CD4-positive, alpha-beta T cell treated with Interleukin-6 at 100 ng/mL for 8 hours (primary cell): ENCODE measurements at places on chromosomes 6 and 20.

GRCh38 chr20:63099456-63100173 is 92.9 kb upstream of the BHLHE23 start:
- no peak for DNase-seq

- DNase-seq: no peak
Observed at GRCh38 chr20:43895235-43895634, 19.4 kb upstream of the TOX2 start.

DNA sequence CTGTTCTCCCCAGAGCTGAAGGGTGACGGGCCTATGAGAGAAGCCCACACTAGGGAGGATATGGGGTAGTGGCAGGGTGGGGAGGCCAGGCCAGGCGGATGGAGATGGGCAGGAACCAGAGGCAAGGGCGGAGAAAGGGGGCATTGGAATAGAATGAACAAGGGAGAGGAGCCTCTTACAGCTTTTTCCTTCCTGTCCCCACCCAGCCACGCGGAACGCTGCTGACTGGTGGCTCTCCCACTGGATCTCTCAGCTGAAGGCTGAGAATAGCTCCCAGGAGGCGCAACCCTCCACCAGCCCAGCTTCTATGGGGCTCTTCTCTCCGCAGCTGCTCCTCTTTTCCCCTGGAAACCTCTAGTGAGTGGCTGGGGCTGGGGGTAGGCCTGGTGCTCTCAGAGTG is 10.8 kb downstream of the DLK2 start:
- no peak for DNase-seq

GRCh38 chr6:12484519-12484918 is 194.4 kb downstream of the EDN1 start:
- DNase-seq: no peak

DNA sequence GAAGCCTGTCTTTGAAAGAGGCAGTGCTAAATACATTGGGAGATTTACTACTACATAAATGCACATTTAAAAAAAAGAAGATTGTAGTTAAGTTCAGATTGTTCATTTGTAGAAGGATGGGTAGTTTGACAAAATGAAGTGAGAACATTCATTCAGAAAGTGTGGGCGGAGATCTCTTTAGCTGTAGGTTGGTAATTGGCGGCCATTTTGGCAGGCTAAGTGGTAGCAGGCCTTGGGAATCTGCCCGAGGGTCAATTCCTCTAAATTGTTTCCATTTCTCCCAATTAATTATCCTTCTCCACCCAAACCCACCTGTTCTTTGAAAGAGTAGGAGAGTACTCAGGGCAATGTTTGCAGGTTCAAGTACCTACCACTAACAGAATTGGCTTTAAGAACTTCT is 17.9 kb downstream of the SOX4 start:
- no peak for DNase-seq

DNA sequence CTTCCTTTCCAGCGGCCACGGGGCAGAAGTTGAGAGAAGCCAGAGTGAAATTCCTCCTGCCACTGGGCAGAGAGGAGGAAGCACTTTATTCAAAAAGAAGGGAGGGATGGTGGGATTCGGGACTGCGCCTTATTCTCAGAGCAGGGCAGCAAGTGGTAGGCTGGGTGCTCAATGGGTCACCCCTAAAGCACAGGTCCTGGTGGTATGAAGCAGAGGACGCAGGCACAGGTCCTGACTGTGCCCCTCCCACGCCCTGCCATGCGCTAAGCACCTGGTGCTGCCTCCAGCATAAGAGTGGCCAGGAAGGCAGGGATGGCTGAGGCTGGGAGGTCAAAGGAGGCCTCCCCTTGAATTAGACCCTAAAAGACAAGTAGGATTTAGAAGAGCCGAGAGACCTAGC is 4.9 kb upstream of the GRM4 start:
- no peak for DNase-seq

- no peak for DNase-seq
Observed at GRCh38 chr20:19310541-19310940, 98.1 kb downstream of the SLC24A3 start.

GRCh38 chr6:5556011-5556410 is 294.7 kb downstream of the FARS2 start:
- DNase-seq: no peak

DNA sequence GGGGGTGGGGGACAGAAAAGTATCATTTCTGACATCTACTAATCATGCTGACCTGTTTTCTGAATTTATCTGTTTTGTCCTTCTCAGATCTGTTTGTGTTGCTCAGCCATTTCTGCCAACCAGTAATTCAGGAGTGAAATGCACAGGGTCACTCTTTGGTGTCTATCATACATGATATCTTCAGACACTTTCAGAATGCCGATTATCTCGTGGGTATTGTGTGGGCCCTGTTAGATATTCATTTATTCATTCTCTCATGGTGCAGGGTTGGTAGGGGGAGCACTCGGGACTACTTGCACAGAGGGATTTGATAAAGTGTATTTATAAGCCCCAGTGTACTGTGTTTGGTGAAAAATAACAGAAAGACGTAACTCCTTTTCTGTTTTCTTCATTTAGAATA is 101.2 kb upstream of the CITED2 start:
- DNase-seq: no peak

- no peak for DNase-seq
Observed at GRCh38 chr6:355373-356208, 36.0 kb upstream of the IRF4 start.

DNA sequence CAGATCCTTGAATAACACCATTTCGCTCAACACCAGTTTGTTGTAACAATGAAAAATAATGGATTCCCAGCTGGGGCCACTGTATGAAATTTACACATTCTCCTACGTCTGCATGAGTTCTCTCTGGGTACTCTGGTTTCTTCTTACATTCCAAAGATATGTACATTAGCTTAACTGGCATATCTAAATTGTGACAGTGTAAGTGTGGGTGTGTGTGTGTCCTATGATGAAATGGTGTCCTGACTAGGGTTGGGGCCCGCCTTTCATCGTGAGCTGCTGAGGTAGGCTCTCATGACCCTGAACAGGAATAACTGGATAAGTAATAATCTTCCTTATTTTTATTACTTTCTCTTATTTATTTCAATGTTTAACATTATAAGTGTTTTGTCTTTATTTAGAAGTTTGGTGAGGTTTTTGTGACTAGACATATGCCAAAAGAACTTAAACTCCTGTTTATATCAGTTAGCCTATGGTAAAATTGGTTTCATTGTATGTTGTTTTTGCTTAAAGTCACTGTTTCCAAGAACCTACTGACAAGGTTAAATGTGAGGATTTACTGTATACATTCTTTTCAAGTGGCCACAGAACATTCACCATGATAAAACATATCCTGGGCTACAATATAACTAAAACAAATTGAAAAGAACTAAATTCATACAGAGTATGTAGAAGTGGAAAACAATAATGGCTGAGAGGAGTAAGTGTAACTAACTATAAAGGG is 42.4 kb downstream of the RBL1 start:
- DNase-seq: no peak

DNA sequence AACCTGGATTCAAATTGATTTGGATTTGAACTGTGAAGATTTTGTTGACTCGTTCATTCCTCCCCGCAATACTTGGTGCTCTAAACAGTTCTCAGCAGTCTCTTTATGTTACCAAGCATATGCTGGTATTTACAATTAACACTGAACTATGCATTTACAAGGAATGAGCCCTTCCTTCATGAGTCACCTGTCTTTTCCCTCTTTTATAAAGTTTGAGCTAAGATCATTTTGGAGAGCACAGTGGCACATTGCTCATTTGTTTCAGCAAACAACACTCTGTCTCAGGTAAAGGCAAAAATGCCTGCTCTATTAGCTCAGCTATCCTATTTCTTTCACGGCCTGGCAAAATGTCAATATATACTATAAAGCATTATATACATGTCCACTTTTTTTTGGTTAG is 285.4 kb downstream of the PHACTR1 start:
- no peak for DNase-seq

- DNase-seq: no peak
Observed at GRCh38 chr6:114312931-114313330, 29.9 kb downstream of the HS3ST5 start.

- DNase-seq: no peak
Observed at GRCh38 chr6:96657344-96657743, 94.4 kb downstream of the FHL5 start.

DNA sequence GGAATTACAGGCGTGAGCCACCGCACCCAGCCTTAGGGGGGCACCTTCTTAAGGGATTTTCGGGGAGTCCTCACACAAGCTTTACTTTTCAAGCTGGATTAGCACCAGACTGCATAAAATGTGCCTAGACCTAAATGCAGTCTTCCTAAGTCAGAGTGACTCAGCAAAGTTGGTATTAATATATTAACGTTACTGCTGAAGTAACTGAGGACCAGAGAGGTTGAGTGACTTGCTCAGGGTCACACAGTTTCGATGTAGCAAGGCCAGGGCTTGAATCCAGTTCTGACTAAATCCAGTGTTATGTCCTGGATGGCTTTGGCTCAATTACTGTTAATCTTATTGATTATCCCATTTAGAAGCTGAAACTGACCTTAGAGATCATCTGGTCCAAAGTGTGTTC is 13.4 kb downstream of the EDEM2 start:
- DNase-seq: no peak

- no peak for DNase-seq
Observed at GRCh38 chr20:58927490-58928061, 53.5 kb upstream of the NELFCD start.

DNA sequence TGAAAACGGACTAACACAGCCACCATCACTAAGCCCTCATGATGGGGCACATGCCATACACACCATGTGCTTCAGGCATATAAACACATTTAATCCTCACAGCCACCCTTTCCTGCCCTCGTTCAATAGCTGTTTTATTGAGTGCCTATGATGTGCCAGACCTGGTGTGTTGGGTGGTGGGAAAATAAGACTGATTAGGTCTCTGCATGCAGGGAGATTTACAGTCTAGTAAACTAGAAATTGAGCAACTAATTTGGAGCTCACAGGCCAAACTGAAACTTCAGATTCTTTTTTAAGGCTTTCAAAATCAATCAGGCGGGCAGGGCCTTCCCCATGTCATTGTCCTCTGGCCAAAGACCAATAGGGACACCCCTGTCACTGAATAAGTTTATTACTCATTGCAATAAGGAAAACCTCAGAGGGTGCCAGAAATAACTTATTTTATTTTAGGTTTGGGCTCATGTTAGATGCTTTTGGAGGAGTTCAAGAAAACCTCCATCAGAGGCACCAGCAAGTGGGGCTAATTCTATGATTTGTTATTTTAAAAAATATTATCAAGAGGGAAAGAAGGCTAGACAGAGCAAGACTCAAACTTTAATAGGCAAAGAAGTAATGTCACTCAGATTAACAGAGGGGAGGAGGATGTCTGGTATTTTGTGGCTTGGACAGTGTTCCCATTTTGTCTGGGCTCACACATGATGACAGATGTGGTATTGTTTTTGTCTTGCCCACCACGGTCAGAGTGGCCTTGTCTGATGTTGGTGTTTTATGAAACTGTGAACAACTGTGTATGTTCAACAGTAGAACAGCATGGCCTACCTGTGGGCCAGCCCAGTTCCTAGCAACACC is 12.0 kb downstream of the ZFP64 start:
- no peak for DNase-seq

DNA sequence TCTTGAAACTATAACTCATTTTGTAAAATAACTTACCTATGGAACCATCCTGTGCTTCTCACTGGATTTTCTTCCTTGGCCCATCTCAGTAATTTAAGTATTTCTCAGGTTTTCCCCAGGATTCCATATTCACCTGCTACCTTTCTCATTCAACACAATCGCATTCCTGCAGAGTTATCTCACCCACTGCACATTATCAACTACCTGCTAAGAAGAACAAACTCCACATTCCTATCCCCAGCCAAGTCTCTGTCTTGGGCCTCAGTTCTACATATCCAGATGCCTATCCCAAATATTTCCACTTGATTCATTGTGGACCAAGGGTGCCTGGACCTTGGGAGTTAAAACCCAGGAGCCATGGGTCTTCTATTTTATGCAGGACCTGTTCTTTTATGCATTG is 60.2 kb upstream of the KCNQ5 start:
- DNase-seq: no peak

GRCh38 chr6:168637834-168638233 is 196.8 kb downstream of the SMOC2 start:
- no peak for DNase-seq

GRCh38 chr6:39432330-39433025 is 110.0 kb upstream of the KCNK16 start:
- DNase-seq: no peak

DNA sequence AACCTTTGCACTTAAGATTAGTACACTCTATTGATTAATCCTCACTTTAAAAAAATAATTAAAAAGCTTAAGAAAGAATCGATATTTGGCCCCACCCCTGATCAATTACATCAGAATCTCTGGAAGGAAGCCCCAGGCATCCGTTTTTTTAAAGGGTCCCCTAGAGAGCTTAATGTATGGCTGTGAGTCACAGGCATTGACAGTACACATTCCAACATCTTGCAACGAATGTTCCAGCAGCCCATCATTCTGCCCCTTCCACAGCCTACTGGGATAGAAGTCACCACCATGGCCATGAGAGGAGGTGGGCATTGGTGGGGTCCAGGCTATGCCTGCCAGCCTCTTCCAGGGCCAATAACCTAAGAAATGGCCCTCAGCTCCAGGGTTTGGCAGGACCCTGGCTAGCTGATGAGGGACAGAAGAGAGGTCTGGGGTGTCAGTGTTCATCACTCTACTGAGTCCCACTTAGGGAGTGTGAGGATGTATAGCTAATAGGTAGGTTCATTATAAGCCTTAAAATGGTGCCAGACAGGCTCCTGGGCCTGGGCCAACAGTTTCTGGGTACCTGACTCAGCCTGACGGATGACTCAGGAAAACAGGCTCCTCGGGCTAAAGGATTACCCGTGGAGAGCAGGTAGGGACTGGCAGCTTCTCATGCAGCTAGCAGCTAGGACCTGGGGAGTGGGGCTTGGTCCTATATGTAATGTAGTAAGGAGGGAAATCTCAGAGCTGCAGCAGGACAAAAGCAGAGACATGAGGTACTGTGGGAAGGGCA is 40.4 kb downstream of the MDGA1 start:
- no peak for DNase-seq

GRCh38 chr6:70412252-70413113 is 825 bp upstream of the FAM135A start:
- no peak for DNase-seq

- DNase-seq: no peak
Observed at GRCh38 chr6:21003780-21004541, 469.7 kb downstream of the CDKAL1 start.

GRCh38 chr6:167324111-167324510 is 775 bp upstream of the TTLL2 start:
- no peak for DNase-seq

GRCh38 chr6:129903082-129903481 is 42.0 kb upstream of the TMEM244 start:
- no peak for DNase-seq

DNA sequence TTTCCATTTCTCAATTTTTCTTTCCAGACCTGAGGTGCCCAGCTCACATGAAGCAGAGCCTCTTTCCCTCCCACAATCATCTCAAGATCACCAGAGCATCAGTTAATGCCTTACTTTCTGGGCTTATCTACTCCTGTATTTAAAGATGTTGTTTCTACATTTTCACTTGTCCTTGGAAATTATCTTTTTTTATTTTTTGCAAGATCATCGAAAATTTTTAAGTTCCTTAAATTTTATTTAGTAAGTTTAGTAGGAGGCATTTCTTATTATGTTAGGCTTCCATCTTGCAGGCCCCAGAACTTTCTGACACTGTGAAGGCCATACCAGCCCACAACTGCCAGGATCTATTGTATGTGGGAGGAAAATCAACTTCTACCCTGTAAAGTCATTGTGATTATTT is 466.0 kb downstream of the PRKN start:
- no peak for DNase-seq
